ENCODE measurements at places on chromosomes 1 and 21. TPM values are rescaled to one million over a fixed set of nuclear protein-coding genes. Genes with fewer than 3 reads are reported as not detected.

Gene KLHDC9
- 3.4 TPM for total RNA-seq

Gene LEFTY2
- total RNA-seq = under 0.01 TPM

Gene MYCL
- 7.4 TPM for total RNA-seq

Gene FCRL4
- not detected for total RNA-seq

Gene EDN2
- not detected for total RNA-seq

Gene AADACL4
- not detected for total RNA-seq

Gene CLDN17
- not detected for total RNA-seq

Gene RGS13
- total RNA-seq = not detected

Gene ERG
- 1.2 TPM for total RNA-seq

Gene TMEM200B
- total RNA-seq = 0.49 TPM

Gene DMAP1
- 24.8 TPM for total RNA-seq

Gene CYP4A22
- total RNA-seq = not detected

Gene FMO3
- total RNA-seq = 0.49 TPM
